ENCODE measurements at places on chromosomes 4 and X.

DNA sequence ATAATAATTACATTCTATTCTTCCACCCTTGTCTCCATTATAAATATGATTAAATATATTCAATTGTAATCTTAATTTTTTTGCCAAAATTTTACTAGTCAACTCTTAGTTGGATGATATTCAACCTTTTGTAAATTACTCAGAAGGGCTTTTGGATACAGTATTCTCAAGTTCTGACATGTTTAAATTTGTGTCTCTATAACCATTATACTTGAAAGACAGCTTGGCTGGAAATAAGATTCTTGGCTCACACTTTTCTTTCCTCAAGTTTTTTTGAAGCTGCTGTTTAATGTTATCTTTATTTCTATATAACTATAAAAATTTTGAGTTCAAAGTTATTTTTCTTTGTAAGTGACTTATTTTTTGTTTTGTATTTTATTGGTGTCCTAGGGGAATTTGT lies 214.4 kb downstream of the ARAP2 start:
- no peak for DNase-seq

- DNase-seq, result no peak
Measured at GRCh38 chrX:118493653-118494297, 1.8 kb upstream of the DOCK11 start.

DNA sequence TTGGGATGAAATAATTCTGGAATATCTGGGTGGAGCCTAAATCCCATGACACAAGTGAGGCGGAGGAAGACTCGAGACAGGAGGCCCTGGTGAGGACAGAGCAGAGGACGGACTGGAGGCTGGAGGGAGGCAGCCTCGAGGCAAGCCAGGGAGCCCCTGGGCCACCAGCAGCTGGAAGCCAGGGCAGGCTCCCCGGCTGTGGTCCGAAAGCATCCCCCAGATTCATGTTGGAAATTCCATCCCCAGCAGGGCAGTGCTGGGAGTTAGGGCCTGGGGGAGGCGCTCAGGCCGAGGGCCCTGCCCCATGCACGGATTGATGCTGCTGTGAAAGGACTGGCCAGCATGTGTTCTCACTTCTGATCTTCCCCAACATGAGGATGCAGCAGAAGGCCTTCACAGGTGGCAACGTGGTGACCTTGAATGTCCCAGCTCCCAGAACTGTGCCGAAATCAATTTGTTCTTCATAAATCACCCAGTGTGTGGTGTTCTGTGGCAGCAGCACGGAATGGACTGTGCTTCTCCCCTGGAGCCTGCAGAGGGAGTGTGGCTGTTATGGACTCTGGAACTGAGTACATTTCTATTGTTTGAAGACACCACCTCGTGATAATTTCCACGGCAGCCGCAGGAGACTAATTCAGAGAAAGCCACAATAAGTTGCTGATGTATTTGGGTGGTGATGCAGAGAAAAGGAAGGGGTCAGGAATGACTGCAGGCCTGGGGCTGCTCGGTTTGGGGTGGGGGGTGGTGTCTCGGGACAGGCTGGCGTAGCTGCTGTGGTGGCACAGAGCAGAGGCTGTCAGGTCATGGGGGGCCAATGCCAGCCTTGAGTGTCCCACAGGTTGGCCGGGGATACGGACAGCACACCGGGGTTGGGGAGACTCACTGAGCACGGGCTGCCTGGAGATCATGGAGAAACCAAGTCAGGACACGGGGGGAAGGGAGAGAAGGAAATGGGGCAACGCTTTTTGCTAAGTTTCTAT lies 56.9 kb downstream of the PCGF3 start:
- no peak for DNase-seq

GRCh38 chr4:5773271-5773555 lies 62.2 kb downstream of the EVC start:
- no peak for DNase-seq

GRCh38 chr4:87236861-87237260 lies 16.4 kb upstream of the KLHL8 start:
- no peak for DNase-seq

DNA sequence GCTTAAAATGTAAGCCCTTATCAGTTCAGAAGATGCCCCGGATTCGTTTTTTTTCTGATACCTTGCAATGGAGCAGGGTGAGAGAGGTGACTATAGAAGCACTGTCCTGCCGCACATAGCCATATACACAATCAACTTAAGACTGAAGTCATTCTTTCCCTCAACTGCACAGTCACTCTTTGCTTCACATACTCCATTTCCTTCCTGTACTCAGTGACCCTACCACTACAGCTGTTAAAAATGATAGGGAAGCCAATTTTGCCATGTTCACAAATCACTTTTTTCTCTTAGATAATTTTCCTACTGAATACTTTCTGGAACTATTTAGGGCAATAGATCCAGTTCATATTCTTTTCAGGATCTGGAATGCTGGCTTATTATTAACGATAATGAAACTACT lies 300.0 kb downstream of the ANK2 start:
- DNase-seq, result no peak

DNA sequence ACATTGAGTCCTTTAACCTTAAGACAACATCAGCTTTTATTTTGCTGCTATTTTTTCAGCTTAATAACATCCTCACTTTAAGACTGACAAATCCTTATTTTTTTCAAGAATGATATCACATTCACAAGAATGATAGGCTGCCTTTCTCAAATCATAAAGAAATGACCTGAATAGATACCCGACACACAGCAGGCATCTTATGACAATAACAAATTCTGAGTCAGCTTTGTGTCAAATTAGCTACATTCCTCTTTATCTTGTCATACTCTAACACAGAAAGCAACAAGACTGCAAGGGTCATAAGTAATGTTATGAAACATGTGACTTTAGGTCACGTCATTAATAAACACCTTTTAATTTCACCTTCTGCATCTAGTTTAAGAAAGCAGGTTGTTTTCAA lies 2387.6 kb downstream of the PCDH7 start:
- DNase-seq, result no peak

- no peak for DNase-seq
Measured at GRCh38 chr4:11487868-11488544, 59.3 kb upstream of the HS3ST1 start.

GRCh38 chr4:153713866-153714646 lies 30.0 kb downstream of the TLR2 start:
- DNase-seq, result no peak

- no peak for DNase-seq
Measured at GRCh38 chr4:164440199-164440598, 313.7 kb upstream of the SMIM31 start.

GRCh38 chr4:7738458-7739076 lies 201.1 kb downstream of the AFAP1 start:
- no peak for DNase-seq

- no peak for DNase-seq
Measured at GRCh38 chr4:161760008-161760407, 403.8 kb downstream of the FSTL5 start.

DNA sequence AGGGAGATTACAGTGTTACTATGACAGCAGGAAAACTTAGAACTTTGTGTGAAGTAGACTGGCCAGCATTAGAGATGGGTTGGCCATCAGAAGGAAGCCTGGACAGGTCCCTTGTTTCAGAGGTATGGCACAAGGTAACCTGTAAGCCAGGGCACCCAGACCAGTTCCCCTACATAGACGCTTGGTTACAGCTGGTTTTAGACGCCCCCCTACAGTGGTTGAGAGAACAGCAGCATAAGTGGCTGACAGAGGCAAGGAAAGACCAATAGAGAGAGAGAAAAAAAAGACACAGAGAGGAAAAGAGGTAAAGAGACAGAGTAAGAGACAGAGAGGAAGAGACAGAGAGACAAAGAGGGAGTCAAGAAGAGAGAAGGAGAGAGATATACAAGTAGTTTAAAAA lies 144.5 kb downstream of the GC start:
- no peak for DNase-seq

GRCh38 chrX:153884136-153884535 lies 1.8 kb downstream of the L1CAM start:
- DNase-seq, result no peak

DNA sequence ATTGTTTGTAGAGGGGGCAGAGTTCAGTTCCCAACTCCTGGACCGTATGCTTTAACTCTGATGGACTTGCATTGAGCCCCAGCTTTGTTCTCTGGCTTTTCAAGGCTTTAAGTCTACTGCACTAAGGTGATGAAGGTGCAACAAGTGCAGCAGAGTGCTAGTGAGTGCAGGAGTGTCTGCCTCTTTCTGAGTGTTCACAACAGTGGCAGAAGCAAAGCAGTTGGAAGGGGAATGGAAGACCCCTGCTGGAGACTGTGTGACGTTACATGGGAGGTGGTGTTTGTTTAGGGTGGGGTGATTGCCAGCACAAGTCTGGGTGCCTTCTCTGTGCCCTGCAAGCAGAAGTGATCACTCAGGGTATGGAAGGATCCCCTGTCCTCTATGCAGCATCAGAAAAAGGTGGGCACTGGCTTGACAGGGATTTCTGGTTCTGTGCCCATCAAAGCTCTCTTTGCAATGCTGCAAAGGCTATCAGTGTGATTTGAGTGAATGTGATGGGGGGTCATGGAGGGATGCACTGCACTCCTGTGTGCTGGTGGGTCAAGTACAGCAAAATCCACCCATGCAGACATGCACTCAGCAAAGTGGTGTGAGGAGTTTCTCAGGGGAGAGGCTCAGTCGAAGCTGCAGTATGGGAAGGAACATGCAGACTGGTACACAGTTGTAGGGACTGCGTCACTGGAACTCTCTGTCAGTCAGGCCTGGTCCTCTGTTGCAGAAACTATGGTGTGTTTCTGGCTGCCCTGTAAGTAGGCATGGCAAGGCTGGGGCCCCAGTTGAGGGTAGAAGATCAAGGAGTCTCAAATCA lies 70.9 kb upstream of the UGT2B7 start:
- no peak for DNase-seq

DNA sequence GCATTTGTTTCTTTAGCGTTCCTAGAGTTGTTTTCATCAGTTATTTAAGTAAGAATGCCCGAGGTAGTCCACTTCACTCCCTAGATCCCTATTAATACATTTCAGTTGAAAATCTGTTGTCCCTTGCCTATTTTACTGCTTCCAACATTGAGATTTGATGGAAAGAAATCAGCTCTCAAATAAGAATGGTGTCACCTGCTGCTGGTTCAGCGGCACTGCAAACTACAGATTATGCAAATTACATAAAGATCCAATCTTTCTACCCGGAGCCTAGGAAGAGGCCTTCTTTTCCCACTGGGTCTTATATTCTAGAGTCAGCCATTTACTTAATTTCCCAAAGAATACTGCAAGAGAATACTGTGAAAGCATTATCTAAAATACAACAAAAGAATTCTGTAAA lies 597.6 kb upstream of the MAGEB2 start:
- DNase-seq, result no peak

DNA sequence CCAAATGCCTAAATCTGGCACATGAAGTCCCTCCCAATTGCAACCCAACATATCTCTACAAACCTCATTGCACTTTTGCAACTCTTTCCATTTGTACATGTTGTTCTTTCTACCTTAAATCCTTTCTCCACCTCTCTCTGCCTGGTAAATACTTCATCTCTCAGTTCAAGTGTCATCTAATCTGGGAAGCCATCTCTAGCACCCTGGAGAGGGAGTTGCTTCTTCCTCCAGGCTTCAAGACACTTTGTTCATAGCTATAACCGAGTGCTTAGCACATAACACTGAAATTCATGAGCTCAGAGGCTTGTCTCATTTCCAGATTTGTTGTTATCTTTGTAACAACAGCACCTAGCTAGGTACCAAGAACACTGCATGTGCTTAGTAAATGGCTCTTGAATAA lies 114.8 kb upstream of the NAP1L5 start:
- DNase-seq, result no peak

- DNase-seq, result no peak
Measured at GRCh38 chr4:52019936-52020657, at the start of gene LRRC66. TSS of gene LRRC66 (minus strand) at chr4:52020363. CDS start at chr4:52017613, 2,750 bp downstream.

DNA sequence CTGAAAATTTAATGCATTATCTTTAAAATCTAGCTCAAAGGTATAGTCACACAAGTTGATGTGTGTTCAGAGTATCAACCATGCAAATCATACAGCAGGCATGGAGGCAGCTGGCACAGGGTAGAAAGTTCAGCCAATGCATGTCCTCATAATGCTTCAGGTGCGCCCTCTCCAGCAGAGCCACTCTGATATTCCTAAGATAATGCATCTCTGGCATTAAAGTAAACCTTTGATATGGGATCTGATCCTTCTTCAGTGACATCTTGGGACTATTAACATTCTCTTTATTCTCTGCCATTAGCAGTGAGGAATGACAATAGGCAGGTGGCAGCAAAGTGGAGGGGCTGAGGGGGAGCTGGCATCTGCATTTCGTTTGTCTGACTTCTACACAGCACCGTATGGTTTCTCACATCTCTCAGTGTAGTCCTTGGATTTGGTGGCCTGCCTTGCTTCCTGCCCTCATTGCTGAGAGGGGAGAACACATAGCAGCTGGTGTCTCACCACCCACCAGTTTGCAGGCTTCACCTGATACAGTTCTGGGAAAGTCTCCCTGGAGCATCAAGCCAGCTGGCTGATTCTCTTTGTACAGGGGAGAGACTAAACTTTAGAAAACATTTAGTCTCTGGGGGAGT lies 168.7 kb upstream of the TBC1D9 start:
- no peak for DNase-seq

DNA sequence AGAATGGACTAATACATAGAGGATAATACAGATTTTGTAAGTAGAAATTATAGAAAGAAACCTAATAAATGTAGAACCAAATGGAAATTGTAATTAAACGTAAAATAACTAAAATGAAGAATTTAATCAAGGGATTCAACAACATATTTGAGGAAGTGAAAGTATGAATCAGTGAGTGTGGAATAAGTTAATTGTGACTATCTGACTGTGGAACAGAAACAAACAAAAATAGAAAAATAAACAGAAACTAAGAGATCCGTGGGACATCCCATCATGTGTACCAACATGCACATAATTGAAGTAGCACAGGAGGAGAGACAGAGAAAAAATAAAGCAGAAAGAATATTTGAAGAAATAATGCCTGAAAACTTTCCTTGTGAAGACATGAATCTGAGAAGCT lies 208.6 kb upstream of the TACR3 start:
- DNase-seq, result no peak

GRCh38 chr4:116020141-116020722 lies 906.8 kb upstream of the NDST4 start:
- DNase-seq, result no peak

DNA sequence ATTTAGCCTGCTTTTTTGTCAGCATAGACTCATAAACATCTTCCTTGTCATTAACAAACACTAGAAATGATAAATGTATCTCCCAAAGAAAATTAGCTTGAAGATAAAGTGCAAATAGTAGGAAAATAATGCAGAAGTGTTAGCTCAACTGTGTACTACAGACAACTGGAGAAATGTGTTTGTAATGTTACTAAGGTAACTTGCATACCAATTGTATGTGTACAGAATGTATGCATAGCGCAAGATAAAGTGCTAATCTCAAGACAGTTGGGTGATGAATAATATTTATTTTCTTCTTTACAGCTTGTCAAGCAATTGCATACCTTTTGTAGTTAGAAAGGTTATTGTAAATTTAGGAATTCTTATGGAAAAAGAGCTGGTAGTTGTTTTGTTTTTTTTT lies 22.1 kb downstream of the FMR1 start:
- DNase-seq, result no peak

DNA sequence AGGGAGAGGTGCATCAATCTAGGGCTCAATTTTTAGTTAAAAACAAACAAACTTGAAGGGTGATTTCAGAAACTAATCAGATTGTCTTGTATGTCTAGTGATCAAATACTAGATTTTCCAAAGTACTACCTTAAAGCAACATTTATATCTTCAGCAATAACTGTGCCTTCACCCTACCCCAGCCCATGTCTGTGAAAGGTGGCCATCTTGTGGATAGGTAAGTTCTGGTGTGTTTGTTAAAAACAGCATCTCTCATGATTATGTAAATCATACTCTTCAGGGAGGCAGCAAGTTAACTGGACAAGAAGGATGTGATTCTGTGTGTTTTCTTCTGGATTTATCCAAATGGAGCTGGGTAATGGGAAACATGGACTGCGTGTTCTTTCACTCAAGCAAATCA lies 81.4 kb upstream of the ACSL1 start:
- no peak for DNase-seq

- no peak for DNase-seq
Measured at GRCh38 chr4:140170299-140170698, 16.3 kb upstream of the MAML3 start.
